ENCODE measurements at places on chromosomes 1 and 21.
A peak's percentile ranks its signal among the peaks of the same experiment; 100 is the strongest.

GRCh38 chr1:172673761-172674160 is 14.9 kb downstream of the FASLG start:
- no peak for DNase-seq

DNA sequence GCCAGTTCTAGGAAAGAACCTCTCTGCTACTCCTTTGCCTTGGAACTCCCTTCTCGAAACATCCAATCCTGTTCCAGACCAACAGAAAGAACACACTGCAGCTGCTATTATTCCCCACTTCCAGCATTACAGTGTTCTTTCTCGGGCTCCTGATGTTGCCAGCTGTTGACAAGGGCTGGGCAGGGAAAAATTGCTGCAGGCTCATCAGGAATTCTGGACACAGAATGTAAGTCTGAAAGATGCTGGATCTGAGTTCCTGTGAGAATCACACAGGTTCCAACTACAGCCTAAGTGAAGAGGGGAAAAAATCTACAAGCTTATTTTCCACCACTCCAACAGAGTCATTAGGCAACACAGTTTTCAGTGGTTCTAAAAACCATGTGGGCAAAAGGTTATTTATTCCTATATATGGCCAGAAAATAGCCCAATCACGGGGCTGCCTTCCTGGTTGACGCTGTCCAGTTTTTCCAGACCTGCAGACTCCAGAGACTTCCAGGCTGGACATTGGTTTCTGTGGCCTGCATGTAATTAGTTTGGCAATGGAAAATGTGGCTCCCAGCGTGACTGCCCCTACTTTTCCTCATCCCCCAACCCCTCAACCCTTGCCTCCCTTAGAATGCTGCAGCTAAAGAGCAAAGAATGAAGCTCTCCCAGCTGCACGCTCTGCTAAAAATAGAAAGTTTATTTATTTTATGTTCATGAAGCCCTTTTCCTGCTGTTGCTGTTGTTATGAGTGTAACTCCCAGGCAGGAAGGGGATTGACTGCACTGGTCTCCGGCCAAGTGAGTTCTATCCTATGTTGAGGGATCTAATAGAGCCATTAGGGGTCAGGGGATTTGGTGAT is 8.3 kb upstream of the KIAA0040 start:
- no peak for DNase-seq

GRCh38 chr21:33869873-33870272 is 45.7 kb downstream of the ATP5PO start:
- DNase-seq, result no peak

- peak; percentile 43 for DNase-seq
Observed at GRCh38 chr1:206808615-206809014, 36.3 kb upstream of the IL10 start.

DNA sequence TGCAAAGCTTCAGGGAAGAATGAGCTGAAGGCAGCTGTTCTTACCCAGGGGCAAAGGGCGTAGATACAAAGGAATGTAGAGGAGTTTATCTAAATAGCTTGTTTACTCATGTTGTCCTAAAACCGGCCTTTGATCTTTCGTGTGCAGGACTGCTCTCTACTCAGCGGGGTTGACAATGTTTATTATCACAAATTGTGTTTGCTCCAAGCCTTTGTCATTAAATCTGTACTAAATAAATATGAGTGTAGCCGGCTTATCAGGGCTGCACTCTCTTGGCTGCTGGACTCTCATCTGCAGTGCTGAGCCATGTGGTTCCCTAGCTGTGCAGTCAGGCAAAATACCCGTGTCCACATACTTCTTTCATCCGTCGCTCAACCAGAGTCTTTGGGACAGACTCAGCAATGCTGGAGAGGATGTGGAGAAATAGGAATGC is 199.0 kb downstream of the LBR start:
- no peak for DNase-seq

- DNase-seq, result no peak
Observed at GRCh38 chr1:12100071-12100470, 37.0 kb downstream of the TNFRSF8 start.

DNA sequence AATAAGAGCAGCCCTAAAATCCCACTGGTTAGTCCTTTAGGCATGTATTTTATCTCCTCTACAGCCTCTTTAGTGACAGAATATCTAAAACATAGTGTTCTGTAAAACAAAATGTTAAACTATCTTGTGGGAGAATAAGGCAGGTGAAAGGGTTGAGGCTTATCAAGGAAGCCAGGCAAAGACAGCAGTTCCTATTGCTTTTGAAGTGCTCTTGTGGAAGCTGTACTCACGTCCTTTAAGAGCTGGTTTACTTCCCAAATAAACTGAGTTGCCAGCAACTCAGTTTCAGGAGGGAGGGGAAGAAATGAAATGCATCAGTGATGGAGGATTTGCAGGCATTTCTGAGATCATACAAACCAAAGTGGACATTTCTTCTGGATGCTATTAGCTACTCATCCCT is 529.6 kb upstream of the ZRANB2 start:
- DNase-seq, result no peak

- no peak for DNase-seq
Observed at GRCh38 chr21:19171585-19171984, 768.0 kb upstream of the TMPRSS15 start.

DNA sequence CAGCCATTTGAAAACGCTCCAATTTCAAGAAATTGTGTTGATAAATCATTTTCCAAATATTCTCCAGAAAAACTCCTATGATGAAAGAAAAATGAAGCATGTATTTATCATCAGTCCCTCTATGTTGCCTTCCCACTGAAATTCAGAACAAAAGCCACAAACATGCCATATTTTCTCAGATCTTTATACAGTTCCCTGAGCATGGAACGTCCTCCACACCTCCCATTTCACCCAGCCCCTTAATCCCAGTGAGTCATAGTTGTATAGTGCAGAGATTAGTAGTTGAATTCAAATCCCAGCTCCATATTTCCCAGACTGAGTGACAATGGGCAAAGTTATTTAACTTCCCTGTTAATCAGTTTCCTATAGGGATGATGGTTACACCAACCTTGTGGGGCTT is 20.6 kb upstream of the NPL start:
- no peak for DNase-seq

- DNase-seq, result no peak
Observed at GRCh38 chr1:167272369-167272957, 51.8 kb downstream of the POU2F1 start.

DNA sequence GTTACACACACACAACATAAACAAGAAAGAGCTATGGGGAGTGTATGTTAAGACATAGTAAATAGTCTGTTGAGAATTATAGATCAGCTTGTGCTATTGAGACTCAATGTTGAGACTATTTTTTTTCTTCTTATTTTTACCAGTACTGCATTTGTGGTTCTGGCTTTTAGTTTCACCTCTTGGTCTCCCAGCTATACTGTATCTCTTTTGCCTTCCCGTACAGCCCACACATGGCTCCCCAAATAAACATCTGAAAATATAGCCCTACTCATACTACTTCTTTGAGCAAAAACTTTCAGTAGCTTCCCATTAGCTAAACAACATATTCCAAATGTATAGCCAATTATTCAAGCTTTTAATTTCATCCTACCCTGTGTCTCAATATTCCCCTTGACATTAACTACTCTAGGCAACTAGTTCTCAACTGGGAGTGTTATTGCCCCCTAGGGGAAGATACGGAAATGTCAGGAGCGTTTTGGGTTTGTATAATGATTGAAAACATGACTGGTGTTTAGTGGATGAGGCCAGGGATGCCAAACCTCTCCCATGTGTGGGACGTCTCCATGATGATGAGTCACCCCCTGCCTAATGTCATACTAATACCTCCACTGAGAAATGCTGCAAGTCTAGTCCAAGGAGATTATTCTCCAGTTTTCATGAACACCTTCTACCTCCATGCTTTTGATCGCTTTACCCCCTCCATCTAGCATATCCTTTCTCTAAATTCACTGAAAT is 6.8 kb downstream of the RPE65 start:
- no peak for DNase-seq

- no peak for DNase-seq
Observed at GRCh38 chr1:41387667-41388091, 26.4 kb downstream of the FOXO6 start.

DNA sequence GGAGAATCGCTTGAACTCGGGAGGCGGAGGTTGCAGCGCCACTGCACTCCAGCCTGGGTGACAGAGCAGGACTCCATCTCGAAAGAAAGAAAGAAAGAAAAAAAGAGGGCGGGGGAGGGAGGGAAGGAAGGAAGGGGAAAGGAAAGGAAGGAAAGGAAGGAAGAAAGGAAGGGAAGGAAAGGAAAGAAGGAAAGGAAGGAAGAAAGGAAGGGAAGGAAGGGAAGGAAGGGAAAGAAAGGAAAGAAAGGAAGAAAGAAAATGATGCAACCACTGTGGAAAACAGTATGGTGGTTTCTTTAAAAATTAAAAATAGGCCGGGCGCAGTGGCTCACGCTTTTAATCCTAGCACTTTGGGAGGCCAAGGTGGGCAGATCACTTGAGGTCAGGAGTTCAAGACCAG is 15.2 kb upstream of the RCAN3 start:
- no peak for DNase-seq

- DNase-seq, result no peak
Observed at GRCh38 chr1:119882132-119883049, 13.9 kb downstream of the ADAM30 start.

GRCh38 chr1:229487181-229487580 is 21.0 kb downstream of the NUP133 start:
- no peak for DNase-seq

DNA sequence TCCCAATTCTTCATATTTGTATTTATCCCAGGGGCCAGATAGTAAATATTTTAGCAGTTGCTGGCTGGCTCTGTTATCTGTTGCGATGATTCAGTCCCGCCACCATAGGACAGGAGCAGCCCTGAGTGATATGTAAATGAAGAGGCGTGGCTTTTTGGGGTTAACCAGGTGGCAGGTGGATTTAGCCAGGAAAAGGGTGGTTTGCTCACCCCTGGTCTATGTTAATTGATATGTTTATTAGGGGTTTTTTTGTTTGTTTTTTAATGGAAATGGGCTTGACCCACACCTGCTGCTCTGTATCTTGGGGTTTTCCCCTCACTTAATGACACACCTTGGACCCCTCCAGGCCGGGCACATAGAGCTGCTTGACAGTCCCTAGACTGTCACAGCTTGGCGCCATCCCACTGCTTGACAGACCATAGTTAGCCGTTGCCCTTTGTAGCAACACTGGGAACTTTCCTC is 62.8 kb downstream of the PIK3CD start:
- DNase-seq, result no peak

- no peak for DNase-seq
Observed at GRCh38 chr21:21898801-21899200, 900.6 kb downstream of the NCAM2 start.

GRCh38 chr1:109659997-109660690 is 4.2 kb downstream of the GSTM4 start:
- DNase-seq, result no peak

DNA sequence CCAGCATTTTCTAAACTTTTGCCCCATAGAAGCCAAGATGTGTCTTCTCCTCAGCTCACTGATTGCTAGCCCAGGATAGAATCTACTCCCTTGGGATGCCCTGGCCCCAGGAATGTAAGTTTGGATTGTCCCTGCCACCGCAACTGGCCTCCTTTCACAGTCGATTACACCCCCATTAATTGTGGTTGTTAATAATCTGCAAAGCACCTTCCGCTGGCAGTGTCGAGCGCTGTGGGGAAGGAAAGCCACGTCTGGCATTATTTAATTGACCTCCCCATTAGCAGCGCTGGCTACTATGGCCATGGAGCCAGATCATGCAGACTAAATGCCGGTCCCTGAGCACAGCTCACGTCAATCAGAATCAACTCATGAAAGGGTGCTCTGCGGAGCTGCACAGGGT is 597.3 kb upstream of the PLXNA2 start:
- no peak for DNase-seq

- DNase-seq, result no peak
Observed at GRCh38 chr1:48808496-48808895, 31.8 kb upstream of the BEND5 start.

GRCh38 chr1:206421616-206422340 is 48.5 kb upstream of the IKBKE start:
- no peak for DNase-seq

DNA sequence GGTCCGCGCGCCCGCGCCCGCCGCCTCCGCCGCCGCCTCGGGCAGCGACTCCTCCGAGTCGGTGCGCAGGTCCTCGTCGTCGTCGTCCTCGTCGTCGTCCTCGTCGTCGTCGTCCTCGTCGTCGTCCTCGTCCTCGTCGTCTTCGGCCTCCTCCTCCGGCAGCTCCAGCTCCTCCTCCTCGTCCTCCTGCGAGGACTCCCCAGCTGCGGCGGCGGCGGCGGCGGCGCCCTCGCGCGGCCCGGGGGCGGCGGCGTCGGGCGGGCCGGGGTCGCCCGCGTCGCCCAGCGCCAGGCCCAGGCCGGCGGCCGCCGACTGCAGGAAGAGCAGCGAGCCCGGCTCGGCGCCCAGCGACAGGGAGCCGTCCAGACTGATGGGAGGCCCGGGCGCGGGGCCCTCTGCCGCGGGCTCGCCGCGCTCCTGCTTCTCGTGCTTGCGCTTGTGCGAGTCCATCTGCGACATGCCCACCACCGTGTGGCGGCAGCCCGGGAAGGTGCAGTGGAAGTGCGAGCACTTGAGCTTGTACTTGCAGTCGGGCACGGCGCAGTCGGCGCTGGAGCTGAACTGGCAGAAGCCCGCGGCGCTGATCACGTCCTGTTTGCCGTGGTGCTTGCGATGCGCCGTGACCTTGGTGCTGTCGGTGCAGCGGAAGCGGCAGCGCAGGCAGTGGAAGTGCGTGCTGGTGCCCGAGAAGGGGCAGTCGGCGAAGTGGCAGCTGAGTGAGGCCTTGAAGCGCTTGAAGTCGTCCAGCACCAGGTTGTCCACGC is 157.3 kb downstream of the CASZ1 start:
- no peak for DNase-seq

- no peak for DNase-seq
Observed at GRCh38 chr1:195958131-195958530, 650.1 kb downstream of the KCNT2 start.

DNA sequence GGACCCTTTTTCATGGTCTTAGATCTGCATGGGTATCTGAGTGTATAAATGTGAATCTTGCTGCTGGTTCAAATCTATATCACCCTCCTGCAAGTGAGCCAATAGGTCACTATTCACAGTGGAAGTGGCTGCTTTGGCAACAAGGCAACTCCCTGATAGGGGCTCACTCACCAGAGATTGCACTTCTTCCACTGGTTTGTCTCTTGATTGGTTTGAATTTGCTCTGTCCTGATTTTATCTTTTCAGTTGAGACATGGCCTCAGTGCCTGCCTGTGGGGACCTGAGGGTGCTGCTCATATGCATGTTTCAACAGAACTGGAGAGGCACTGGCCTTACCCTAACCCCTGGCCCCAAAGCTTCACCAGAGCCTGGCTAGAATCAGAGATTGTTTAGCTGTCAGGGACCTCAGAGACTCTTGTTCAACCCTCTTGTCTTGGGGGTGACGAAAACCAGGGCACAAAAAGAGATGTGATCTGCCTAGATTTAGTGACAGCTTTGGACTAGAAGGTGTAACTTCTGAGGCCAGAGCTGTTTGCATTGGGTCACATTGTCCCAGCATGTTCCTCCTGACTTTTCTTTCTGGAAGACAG is 16.9 kb downstream of the AVPR1B start:
- no peak for DNase-seq

- DNase-seq, result peak; percentile 45
Observed at GRCh38 chr1:78114034-78114956, 68.5 kb downstream of the GIPC2 start.

GRCh38 chr1:114296413-114296812 is 142.7 kb upstream of the SYT6 start:
- DNase-seq, result no peak
